ENCODE measurements at places on chromosomes 11 and 22. TPM values are rescaled to one million over a fixed set of nuclear protein-coding genes. Genes with fewer than 3 reads are reported as not detected.

Gene ARHGAP32
- 4.5 TPM for total RNA-seq

Gene ELMOD1
- 0.33 TPM for total RNA-seq

Gene KRTAP5-1
- total RNA-seq = not detected

Gene PHETA2
- not detected for total RNA-seq

Gene HPX
- total RNA-seq = 0.25 TPM

Gene CHEK2
- total RNA-seq = 7.5 TPM

Gene KRTAP5-2
- not detected for total RNA-seq

Gene CHRDL2
- 4.8 TPM for total RNA-seq

Gene NFAM1
- total RNA-seq = not detected
